ENCODE measurements at places on chromosomes 3 and 15. TPM values are rescaled to one million over a fixed set of nuclear protein-coding genes. Genes with fewer than 3 reads are reported as not detected.

PIK3R4 gene
- 41.7 TPM for total RNA-seq

FNDC3B gene
- 65.8 TPM for total RNA-seq

DNA sequence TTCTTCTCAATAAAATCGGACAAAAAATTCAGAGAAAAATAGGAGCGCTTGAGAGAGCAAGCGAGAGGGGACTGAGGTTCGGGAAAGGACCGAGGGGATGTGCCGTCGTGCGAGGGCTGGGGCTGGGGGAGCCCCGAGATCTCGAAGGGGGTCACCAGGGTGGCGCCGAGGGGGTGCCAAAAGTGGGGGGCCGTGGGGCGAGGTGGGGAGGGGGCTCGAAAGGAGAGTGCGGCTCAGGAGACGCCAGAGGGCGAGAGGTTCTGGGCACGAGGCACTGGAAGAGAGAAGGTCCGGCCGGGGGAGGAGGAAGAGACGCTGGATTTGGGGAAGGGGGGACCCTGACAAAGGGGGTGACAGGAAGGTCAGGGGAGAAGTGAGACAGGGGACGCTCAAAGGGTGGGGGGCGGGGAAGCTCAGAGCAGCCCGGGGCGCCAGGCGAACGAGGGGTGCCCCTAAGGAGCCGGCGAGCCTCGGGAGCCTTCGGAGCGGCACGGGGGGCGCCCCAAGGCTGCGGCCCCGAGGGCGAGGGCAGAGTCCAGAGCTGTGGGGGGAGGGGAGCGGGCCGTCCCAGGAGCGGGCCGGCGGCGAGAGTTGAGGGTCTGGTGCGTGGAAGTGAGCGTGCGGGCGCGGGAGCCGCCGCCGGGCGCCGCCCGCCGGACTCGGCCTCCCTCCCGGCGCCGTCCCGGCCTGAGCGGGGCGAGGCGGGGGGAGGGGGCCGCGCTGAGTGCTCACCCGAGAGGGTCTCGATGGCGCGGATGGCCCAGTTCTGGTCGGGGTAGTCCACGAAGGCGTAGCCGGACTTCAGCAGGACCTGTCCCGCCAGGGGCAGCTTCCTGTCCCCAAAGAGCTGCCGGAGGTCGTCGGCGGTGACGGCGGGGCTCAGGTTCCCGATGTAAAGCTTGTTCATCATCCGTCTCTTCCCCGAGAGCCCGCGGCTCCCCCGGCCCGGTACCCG lies 514 bp downstream of the IGF2BP2 start:
- DNase-seq = no peak

DNA sequence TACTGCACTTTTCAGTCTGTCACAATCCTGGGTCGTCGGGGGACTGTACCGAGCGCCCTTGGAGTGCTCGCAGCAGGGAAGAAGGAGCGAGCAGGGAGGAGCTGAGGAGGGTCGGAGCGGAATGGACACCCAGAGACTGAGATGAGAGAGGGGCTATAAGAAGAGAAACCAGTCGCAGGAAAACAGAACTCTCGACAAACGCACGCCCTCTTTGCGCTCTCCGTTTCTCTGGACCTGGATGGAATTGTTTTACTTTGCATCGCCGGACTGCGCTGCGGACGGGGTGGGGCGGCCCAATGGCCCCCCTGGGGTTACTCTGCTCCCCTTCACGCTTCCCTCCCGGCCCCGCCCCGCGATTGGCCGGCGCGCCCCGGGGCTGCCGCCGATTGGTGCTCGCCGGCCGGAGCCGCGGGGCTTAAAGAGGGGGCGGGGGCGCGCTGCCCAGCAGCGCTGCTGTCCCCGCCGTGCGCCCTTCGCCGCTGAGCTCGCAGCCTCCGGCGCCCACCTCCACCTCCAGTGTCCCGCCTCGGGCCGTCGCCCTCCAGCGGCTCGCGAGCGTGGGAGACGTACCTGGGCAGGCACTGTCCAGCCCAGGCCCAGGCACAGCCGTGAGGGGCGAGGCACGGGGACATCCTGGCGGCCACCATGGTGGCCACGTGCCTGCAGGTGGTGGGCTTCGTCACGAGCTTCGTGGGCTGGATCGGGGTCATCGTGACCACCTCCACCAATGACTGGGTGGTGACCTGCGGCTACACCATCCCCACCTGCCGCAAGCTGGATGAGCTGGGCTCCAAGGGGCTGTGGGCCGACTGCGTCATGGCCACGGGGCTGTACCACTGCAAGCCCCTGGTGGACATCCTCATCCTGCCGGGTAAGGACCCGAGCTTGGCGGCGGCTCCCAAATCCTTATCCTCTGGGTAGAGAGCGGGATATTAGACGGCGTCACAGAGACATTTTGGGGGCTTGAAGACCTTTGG lies at the start of gene CLDN11:
TSS of gene CLDN11 (plus strand) at position 447 of the 977 bp plus-strand sequence. CDS start at position 646, 199 bp downstream.
- DNase-seq = no peak

DNA sequence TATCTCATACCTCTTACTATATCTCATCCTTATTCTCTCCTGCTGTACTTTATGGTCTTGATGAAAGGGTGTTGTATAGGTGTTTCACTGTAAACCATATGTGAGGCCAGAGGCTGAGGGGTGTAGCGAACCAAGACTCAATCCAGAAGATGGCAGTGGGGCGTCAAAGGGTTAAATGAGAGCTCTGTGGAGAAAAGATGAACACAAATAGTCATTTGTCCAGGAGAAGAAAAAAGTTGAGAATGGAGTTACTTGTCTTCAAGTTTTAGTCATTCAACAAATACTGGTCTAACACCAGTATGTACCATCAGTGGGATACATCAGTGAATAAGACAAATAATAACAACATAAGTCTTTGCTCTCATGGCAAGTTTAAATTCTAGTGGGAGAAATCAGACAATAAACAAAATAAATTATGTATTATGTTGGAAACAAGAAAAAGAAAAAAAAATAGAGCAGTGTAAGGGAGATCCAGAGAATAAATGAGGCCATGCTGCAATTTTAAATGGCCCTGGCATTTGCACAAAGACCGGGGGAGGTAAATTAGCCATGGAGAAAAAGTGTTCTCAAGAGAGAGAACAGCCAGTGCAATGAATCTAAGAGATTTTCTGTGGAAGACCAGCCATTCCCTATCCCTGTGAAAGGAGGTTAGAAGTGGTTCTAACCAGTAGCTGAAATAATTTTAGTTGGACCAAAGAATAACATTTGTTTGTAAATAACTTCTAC lies 77.0 kb upstream of the UMPS start:
- DNase-seq = no peak

DNA sequence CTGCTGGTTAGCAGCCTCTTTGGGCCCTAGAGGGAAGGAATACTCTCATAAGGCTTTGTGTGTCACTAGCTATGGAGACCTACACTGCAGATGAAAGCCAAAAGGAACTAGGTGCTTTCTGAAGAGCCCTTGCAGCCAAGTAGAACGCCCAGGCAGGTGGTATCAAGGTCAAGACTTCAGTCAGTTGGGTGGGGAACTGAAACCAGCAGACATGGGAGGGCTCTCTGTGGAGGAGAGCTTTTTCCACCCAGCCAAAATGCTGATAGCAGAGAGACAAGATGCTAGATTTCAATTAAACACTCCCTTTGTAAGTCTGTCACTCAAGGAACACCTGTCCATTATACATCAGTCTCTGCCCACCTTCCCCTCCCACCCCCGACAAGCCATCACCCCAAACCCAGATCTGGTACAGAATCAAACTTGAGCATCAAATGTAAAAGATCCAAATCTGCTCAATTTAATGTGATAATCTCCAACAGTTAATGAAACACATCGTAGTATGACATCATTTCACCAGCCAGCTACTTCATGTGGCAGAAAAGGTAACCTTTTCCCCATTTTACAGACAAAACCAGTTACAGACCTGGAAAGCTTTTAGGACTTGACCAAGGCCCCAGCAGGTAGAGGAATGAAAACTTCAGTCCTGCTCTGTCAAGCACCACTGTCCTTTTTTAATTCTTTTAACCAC lies 14.6 kb downstream of the MRPS25 start:
- no peak for DNase-seq

DNA sequence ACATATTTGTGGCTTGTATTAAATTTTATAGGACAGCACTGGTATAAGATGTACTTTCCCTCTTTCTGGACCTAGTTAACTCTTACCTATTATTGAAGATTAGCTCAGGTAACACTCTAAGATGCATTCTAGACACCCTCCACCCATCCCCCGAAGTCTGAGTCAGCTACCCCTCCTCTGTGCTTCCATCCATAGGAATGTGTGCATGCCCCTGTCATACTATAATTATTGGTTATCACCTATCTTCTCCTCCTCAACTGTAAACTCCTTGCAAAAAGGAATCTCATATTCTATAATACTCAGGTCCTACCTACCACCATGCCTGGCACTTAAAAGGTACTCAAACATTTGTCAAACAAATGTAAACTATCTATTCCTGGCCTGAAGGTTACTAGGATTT lies 3.0 kb downstream of the PEAK1 start:
- DNase-seq = no peak
